Cerebellar nuclear complex (tissue), 1 donor: ENCODE measurements at places on chromosomes 4 and X.

GRCh38 chrX:153719238-153719637, 4.9 kb downstream of the BCAP31 start:
- no peak for DNase-seq

DNA sequence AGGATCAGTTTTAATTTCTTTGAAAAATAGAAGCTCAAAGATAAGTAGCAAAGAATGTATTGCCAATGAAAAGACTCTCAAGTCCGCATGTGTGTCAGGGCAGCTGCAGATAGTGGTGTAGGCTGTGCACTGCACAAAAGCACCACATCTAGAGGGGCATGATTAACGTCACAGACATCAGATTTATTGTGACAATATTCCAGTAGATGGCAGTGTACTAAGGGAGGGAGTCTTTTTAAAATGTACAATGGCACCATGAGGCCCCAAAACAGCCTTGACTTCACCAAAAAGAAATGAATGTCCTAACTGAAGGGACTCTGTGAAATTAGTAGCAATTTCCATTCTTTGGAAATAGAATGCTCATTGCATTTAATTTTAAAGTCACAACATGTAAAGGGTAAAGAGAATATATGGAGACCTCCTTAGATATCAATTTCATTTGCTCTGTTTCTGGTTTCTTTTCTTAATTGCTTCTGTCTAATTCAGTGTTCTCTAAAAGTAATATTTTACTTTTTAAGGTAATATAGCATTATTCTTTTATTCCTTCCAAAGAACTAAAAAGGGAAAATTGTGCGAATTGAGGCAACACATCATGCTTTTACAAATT, 98.4 kb downstream of the ZNF827 start:
- DNase-seq, result no peak

GRCh38 chr4:94348666-94349065, 6.0 kb upstream of the HPGDS start:
- DNase-seq, result no peak

- DNase-seq, result no peak
Observed at GRCh38 chrX:19121898-19122640, at the start of gene ADGRG2. Gene ADGRG2, minus strand, starts transcription at chrX:19122468. Its CDS starts 53,634 bp downstream, at chrX:19068834.

- peak; percentile 20 for DNase-seq
Observed at GRCh38 chr4:159175085-159175988, 72.5 kb downstream of the RAPGEF2 start.

- DNase-seq, result no peak
Observed at GRCh38 chrX:13000301-13000811, 25.4 kb downstream of the TMSB4X start.

GRCh38 chr4:23866450-23867075, 23.3 kb downstream of the PPARGC1A start:
- DNase-seq, result no peak

GRCh38 chr4:42280327-42281095, 116.8 kb upstream of the SHISA3 start:
- DNase-seq, result no peak

GRCh38 chrX:41912923-41913322, 10.4 kb downstream of the CASK start:
- no peak for DNase-seq

GRCh38 chrX:78650906-78651437, 8.2 kb downstream of the RTL3 start:
- no peak for DNase-seq

- no peak for DNase-seq
Observed at GRCh38 chrX:13415509-13415908, 95.7 kb upstream of the ATXN3L start.

DNA sequence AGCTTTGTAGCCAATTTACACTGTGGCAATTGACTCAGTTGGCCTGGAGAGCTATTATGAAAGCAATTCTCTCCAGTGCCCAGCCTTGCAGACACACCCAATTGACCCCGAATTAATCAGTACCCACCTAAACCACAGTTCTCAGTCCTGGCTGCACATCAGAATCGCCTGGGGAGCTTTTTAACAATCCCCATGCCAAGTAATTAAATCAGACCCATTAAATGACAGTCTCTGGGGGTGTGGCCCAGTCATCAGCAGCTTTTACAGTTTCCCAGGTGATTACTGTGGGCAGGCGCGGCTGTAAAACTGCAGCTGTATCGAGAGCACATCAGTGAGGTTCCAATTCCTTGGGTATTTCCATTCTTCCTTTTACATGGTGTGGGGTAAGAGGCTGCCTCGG, 460.9 kb upstream of the FAT1 start:
- DNase-seq, result no peak

DNA sequence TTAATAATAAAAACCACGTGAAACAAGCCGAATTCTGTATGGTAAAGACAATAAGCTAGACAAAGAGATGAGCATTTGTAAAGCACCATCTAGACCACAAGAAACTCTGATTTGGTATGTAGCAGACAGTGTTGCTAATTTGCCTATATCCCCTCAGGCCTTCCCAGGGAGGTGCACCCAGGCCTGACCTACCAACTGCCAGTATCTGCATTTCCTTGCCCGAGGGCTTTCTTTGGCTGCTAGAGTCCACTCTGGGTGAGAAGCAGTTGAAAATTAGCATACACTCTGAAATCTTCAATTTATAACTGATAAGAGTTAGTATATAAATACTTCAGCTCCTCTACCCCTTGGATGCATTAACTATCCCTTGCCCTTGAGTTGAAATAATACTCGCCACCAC, 37.4 kb upstream of the IL1RAPL1 start:
- no peak for DNase-seq

DNA sequence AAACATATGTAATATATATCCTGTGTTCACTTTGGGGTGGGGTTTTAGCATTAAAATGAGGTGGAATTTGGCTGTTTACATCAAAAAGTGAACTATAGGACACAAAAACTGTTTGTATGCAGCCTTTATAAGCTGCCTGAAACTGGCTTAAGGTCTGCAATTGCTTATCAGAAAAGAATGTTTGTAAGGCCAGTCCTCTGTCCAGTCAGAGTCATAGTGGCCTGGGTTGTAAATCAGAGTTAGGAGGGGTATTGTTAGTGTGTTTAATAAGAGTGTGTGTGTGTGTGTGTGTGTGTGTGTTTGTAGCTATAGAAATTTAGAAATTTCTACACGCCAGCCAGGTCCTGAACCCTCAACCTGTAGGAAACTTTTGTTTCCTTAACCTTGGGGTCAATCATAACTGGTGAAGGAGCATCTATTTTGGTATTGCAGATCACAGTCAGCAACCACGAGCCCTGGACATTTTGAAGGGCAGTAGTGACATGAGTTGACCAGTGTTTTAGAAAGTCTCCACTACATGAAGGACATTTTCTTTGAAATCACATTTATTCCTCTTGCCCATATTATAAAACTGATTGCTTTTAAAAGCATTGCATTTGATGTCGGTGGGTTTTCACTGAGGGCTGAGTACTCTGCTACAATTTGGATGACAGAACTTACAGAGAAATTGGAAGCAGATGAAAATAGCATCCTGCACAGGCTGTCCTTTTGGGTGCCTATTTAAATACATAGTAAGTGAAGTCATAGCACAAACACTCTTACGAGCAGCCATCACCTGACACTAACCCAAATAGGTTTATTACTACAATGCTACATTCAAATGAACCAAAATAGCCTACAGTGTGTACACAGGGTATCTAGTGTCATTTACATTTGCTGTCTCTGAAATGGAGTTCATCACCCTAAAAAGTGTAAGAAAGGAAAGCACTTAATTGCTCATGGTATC, 11.2 kb upstream of the TMEM154 start:
- no peak for DNase-seq

- no peak for DNase-seq
Observed at GRCh38 chr4:37043342-37043741, 201.2 kb upstream of the NWD2 start.

- DNase-seq, result no peak
Observed at GRCh38 chrX:134444681-134445080, 15.3 kb upstream of the HPRT1 start.

- no peak for DNase-seq
Observed at GRCh38 chr4:73456177-73457022, 20.4 kb downstream of the AFP start.

- DNase-seq, result no peak
Observed at GRCh38 chr4:170698334-170698733, 608.6 kb upstream of the AADAT start.

DNA sequence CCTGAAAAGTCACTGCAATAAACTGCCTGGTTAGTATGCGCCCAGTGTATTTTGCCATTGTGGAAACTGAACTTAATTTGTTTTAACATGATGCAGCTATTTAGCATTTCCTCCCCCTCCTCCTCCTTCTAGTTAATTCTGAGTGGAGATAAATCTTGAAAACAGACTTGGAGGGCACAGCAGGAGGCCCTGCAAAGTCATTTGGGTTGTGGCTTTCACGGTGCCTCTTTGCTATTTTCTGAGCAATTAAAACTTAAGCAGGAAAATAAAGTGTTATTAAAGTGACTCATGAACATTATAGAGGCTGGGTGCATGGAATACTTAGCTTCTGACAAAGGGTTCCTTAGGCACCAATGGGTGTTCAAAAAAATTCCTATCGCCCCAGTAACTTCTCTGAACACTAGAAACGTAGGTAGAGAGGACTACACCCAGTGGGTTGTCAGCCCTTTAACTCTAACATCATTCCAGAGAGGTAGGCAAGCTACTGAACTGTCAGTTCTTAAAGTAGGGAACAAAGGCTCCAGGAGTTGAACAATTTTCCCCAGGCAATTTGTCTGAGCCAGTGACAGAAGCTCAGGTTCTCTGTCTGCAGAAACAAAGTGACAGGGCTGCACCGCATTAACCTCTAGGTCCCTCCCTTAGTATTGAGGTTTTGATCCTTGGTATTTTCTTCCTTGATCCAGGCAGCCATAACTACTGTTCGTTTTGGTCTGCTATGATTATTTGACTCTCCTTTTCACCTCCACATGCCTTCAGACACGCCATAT, 158.3 kb upstream of the KIT start:
- DNase-seq, result no peak

DNA sequence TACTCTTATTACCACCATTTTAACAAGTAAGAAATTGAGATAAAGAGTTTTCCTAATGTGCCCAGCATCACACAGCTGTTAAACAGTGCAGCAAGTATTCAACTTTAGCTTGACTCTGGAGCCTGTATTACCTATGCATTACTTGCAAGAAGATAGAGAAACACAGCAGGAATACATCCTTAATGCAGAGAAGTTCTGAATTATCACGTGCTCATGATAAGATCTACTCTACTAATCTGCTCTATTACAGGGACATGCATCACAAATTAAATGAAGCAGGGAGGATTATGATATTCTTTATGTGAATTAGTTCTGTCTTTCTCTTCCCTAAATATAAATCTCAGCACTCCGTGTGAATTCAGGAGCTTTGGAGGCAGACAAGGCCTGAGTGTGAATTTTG, 39.0 kb upstream of the PDGFC start:
- DNase-seq, result no peak
